CD4-positive, alpha-beta T cell treated with Interleukin-17A for 1 hour (primary cell): ENCODE measurements at places on chromosomes 2 and 18.

GRCh38 chr18:68965817-68966216, 167.9 kb downstream of the CCDC102B start:
- no peak for DNase-seq

DNA sequence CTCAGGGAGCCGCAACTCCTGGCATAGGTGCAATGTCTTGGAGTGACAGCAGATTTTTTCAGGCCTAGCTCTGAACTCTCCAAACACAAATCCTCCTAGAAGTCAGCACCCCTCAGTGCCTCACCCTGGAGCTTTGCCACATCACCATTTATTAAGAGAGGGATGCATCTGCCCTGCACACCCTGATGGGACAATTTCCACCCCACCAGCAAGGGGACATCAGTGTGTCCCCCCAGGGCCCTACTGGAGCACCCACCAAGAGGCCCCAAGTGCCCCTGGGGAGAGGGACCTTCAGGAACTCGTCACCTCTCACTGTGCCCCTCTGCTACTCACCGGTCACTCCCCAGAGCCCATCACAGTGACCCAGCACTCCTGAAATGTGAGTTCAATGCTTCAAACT, 144.7 kb downstream of the NDUFA10 start:
- no peak for DNase-seq

- no peak for DNase-seq
Measured at GRCh38 chr18:11179959-11180519, 30.7 kb upstream of the PIEZO2 start.

DNA sequence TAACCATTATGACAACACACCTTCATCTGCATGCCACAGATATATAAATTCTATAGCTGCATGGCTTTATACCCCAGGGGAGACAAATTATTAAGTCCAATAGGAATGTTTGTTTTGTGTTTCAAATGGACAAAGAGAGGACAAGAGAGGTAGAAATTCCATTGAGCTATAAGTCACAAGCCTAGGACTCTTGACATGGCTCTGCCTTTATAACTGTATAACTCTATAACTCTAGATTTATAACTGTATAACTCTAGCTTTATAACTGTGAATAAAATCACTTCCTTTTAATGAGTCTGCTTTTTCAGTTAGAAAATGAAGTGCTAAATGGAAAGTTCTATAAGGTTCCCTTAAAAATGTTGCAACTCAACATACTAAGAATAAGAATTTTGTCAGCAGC, 106.4 kb downstream of the SCN9A start:
- no peak for DNase-seq
